ENCODE measurements at places on chromosomes 3 and 15.

DNA sequence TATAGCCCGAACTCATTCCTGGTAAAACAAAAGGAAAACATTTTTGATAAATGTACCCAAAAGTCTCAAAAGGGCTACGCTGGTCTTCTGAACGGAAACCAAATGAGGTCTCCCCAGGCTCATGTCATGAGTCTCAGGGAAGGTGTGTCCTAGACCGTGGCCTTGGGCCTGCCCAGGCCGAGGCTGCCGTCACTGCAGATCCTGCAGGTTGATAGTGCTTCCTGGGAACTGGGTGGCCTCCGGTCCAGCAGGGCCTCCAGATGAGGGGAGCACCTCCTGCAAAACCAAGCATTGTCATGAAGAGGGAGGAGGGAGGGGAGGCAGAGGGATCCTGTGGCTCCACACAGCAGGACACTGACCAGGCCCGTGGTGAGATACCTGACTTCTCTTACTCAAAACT is 37.5 kb downstream of the ZXDC start:
- no peak for DNase-seq

- no peak for DNase-seq
Measured at GRCh38 chr3:50286322-50287227, 5.7 kb downstream of the IFRD2 start.

DNA sequence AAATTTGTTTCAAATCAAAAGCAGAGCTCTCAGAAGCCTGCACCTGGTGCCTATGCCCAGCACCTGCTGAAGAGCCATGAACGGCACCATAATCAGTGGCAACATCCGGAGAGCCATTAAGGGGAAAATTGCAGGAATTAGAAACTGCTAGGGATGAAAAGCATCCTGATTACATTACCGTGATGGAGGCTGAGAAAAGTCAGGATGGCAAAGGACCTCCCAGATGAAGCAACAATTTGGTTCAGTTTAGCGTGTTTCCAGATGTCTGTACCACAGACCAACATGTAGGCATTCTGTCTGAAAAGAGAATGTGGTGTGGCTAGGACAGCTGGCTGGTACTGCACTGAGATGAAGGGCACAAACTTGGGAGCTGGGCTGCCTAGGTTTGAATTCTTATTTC is 106.1 kb downstream of the EOMES start:
- no peak for DNase-seq

GRCh38 chr3:181578743-181579142 is 133.0 kb upstream of the SOX2 start:
- DNase-seq: no peak

DNA sequence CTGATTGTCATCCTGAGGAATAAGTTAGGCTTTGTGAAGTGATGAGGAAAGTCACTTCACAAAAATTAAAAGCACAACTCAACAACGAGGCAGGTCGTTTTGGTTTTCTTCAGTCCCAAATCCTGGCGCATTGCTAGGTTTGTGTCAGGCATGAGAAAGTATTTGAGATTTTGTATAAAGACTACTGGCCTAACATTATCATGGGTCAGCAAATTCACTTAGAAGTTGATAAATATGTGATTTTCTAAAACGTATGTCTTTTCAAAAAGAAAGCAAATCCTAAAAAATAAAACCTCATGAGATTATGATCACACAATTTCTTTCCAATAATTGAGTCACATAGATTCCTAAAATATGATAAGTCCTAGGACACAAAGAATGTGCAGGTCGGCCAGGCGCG is 395.8 kb upstream of the RORA start:
- DNase-seq: no peak

DNA sequence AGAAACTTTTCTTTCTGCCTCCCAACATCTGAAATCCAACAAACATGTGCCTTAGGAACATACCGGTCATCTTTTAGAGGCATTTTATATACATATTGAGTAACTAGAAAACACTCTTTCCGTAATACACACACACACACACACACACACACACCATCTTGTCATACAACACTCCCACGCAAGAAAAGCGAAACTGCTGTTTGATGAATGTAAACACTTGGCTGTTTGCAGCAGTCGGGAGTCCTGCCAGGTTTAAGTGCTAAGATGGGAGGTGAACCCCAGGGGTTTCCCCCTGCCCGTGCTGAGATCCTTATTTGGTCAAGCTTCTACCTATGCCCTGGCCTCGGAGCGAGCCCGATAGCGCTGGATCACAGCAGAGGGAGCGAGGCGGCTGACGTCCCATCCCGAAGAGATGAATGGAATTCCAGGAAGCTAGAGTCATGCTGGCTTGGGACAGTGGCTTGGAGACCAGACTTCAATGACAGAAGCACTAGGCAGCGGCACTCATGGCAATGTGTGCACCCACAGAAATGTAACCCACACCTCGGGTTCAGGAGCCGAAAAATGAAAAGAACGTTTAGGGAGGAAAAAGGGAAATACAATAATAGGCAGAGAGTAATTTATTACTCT is 1.3 kb upstream of the THBS1 start:
- peak; percentile 49 for DNase-seq

- DNase-seq: no peak
Measured at GRCh38 chr3:107382631-107383030, 5.4 kb downstream of the CCDC54 start.

DNA sequence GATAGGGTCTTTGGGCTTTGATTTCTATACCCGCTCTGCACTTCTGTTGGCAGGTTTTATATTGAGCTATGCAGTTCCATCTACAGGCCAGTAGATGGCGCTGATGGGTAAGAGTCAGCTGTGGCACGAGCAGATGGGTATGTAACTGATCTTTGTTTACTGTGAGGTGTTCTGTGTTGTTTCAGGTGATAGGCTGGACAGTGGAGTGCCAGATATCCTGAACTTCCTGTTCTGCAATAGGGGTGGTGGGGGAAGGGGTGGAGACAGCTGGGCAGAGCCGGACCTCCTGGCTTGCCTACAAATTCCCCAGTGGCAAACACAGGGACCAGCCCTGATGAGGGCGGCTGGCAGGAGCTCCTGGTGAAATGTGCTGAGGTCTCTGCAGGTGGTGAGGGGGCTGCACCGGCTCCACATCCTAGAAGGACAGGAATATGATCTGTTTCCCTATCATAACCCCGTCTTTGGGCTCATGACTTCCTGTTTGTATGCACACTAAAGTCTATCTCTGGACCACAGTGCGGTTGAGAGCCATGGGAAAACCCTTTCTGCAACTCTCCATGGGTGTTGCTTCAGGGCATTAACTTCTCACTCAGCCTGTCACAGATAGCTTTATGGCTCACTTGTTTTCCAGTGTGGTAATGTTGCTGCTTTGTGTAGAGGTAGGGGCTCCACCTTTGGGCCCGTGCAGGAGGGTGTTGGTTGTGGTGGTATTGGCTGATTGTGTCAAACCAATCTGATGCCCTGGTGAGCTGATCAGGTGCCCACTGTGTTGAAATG is 13.4 kb upstream of the FAM98B start:
- peak; percentile 44 for DNase-seq

DNA sequence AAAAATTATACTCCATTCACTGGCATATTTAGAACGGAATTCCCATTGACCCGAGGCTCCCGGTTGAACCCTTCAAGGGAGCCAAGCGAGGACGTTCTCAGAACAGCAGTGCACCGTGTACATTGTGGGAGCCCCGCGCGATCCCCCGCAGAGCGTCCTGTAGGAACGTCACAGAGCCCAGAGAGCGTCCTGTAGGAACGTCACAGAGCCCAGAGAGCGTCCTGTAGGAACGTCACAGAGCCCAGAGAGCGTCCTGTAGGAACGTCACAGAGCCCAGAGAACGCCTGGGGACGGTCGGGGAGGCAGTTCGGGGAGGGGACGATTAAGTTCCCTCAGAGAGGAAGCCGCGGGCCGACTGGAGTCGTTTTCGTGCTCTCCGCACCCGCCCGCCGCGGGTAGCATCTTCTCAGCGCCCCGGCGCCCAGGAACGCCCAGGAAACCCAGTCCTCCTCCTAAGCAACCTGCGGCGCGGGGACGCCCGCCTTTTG is 506 bp upstream of the ATP1B3 start:
- DNase-seq: peak; percentile 65

- DNase-seq: no peak
Measured at GRCh38 chr3:198032039-198032936, 72.3 kb downstream of the LMLN start.
